Amygdala (tissue), 56 donors: ENCODE measurements at places on chromosomes 6 and 20.

DNA sequence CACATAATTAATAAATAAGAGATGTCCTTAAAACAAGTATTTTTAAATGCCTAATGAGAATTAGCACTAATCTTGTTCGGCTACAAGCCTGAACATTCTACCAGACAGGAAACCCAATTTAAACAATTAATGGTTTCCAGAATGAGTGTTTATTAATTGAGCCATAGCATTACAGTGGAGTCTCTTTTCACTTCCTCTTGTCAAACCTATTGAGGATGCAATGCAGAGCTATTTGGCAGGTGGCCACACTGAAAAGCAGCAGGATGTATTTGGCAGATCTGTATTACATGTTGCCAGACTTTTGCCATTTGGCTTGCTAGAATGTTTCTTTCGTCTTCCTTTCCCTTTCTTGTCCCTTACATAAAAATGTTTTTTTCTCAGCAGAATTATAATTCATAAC lies 475.2 kb upstream of the MARCKS start:
- no peak for DNase-seq

DNA sequence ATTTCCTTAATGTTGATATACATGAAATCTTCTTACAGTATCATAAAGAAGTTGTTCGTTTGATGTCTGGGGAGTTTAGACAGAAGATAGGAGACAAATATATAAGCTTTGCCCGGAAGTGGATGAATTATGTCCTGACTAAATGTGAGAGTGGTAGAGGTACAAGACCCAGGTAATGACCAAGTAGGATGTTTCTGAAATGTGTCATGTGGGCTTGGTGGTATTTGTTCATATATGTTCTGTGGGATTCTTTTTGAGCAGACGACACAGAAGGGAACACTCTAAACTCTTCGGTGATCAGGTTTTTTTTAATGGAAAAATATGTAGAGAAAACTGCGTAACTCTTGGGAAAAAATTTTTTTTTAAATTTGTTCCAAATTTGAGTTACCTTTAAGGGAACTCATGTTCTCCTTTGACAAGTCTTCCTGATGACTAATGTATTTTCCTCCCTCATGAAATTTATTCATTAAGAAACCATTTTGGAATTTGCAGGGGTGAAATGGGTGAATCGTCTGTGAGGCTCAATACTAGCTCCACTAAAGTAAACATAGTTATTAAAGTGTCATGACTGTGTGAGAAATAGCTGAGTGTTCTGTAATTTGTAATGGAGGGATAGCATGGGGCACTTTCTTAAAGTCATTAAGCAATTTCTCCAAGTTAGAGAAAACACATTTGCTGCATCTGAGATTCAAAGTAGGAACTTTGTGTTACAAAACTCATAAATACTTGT lies 100.6 kb downstream of the MAP3K4 start:
- DNase-seq: no peak

- no peak for DNase-seq
Measured at GRCh38 chr6:123418071-123418470, 218.7 kb downstream of the TRDN start.

GRCh38 chr20:63151554-63152321 lies 64.2 kb downstream of the YTHDF1 start:
- DNase-seq: no peak

DNA sequence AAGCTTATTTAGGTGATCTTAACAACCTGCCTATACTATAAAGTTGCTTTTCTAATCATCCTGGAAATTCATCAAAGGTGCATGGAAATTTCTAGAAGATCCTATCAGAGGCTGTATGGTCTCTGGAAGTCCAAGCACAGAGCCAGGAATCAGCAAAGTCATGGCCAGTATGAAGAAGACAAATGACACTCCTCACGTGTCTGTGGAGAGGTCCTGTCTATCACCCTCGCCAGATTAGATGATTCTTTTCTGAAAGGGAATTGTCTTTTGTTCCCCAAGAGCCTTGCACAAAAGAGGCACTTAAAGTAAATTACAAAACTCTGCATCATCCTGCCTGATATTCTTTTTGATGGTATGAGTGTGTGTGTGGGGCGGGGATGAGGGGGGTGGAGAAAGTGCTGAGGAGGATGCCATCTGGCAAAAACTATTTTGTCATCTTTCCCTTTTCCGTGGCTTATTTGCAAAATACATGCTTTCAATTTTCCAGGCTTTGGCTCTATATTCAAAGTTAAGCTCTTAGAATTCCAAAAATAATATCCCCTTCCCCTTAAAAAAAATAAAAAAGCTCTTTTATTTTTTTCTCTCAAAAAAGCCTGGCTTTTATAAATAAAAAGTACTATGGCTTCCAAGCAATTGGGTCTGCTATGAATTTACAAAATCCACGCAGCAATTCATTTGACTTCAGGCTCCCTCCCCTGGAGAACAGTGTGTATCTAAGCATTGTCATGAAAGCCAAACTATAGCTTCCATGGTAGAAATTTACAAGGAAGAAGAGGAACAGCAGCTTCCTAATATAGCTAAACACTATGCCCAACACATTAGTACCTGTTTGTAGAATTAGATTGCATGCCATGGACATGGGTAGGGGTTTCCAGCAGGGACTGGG lies 185.2 kb upstream of the ARG1 start:
- DNase-seq: no peak

- no peak for DNase-seq
Measured at GRCh38 chr20:63087236-63087871, 80.6 kb upstream of the BHLHE23 start.

- DNase-seq: no peak
Measured at GRCh38 chr6:157244780-157245179, 78.5 kb downstream of the TMEM242 start.

DNA sequence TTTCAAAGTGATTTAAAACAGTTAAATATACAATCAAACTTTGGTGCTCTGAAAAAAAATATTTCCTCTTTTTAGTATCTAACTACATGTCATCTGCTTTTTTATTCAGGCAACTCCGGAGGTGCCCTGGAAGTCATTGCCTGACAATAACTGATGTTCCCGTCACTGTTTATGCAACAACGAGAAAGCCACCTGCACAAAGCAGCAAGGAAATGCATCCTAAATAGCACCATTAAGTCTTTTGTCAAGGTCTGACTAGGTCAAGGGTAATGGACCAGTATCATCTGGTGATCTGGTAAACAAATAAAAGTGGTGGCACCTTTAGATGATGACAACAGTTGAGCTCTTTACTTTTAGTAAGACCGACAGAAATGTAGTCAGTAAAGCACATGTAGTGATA lies 13.2 kb downstream of the FAM229B start:
- DNase-seq: no peak
